AG09319 (cell line): ENCODE measurements at places on chromosomes 12 and 14.

- DNase-seq, result no peak
Observed at GRCh38 chr12:112430929-112431328, 12.2 kb downstream of the PTPN11 start.

GRCh38 chr14:63448841-63449240 lies 94.3 kb downstream of the PPP2R5E start:
- DNase-seq, result no peak

GRCh38 chr12:1692226-1692625 lies 1.4 kb downstream of the ADIPOR2 start:
- no peak for DNase-seq

DNA sequence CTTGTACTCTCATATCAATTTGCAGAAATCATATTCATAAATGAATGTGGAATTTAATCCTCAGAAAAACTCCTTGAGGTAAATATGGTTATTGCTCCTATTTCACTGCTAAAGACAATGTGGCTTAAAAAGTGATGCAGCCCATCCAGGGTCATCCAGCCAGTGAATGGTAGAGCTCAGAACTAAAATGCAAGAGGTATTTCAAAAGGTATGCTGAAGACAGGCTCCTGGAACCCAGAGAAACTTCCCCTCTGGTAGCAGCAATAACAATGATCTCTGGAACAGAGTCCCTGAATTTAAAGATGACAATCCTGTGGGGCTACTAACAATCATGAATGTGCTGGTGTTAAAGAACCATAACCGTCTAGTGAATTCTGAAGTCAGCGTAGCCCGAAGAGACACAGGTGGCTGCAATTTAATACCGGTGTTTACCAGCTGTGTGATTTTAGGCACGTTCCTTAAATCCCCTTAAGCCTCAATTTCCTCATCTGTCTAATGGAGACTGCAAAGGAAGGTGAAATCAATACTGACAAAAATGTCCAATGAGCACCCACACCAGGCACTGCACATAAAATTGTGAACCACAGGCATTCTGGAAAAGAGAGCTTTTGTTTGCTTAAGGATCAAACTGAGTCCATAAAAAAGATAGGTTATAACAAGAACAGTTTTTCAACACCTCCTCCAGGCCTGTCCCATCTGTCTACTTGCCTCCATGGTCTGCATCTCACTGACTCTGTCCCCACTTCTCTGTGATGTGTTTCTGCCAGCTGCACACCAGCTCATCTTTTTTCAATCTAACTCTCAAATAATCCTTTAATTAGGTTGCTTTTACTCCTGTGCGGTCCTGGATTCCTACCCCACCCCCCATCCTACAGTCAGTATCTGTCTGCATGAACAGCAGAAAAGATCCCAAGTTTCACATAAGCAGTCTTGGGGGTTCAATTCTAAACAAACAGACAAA lies 10.5 kb downstream of the TM7SF3 start:
- DNase-seq, result no peak

DNA sequence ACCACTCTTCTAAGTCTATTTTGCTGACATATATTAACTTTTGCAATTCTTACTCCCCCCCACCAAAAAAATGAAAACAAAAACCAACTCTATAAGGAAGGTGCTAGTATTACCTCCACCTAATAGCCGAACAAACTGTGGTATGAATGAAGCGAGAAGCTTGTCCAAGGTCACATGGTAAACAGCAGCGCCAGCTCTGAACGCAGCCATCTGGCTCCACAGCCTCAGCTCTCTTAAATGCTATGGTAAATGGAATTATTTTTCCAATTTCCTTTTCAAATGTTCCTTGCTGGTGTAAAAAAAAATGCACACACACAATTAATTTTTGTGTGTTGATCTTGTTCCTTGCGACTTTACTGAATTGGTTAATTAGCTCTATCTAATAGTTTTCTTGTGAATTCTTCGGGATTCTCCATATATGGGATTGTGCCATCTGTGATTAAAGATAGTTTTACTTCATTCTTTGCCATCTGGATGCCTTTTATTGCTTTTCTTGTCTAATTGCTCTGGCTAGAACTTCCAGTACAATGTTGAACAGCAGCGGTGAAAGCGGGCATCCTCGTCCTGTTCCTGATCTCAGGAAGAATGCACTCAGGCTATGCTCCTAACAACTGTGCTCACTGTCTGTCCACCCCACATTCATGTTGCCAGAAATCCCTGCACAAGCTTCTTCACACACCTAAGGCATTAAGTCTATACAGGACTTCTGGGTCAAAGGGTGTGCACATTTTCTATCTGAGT lies 10.7 kb upstream of the C12orf76 start:
- DNase-seq, result no peak

- no peak for DNase-seq
Observed at GRCh38 chr14:53034688-53035230, 83.9 kb upstream of the FERMT2 start.
